ENCODE measurements at places on chromosomes 7 and 10. TPM values are rescaled to one million over a fixed set of nuclear protein-coding genes. Genes with fewer than 3 reads are reported as not detected.

DNA sequence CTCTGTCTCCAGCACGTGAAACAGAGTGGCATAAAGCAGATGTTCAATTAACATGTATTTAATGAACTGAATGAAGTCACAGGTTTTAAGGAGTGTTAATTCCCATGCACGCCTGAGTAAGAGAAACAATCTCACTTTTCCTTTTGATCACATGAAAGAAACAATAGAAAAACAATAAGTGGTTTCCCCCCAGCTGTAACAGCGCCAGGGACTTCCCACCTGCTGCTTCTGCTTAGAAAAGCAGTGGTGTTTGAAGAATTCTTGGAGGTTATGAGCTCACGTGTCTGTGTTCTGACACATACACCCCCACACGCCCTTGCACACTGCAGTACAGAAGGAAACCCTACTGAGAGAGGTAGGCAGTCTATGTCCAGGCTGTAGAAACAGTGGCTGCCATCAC, 51.3 kb upstream of the FRMD4A start:
- DNase-seq = no peak

- DNase-seq = no peak
These were observed 24.5 kb downstream of the NUDT13 start for GRCh38 chr10:73134727-73135126.

- no peak for DNase-seq
These were observed 288.9 kb downstream of the BBS9 start for GRCh38 chr7:33418251-33418701.

DNA sequence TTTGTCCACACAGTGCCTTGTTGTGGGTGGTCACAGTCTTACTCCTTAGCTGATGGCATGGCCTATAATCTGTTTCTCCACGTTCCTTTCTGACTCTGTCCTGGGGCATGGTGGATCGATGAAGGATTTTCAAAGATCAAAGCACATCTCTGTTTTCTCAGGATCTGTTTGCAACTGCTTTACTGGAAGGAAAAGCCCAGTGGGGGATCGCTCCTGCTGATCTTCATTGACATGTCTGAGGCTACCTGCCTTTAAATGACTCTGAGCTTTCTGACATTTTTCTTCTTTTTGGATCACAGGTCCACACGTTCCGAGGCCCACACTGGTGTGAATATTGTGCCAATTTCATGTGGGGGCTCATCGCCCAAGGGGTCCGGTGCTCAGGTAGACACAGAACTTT, 68.0 kb upstream of the PRR15 start:
- no peak for DNase-seq

GRCh38 chr7:32216759-32217158, 146.6 kb upstream of the PDE1C start:
- no peak for DNase-seq

Gene MLXIPL
- total RNA-seq = 23.8 TPM

Gene MINDY4
- total RNA-seq = 15.6 TPM
